T-helper 17 cell (primary cell): ENCODE measurements at places on chromosomes 2 and 18.

GRCh38 chr2:143732076-143732475 is 602.9 kb downstream of the ARHGAP15 start:
- DNase-seq: no peak

DNA sequence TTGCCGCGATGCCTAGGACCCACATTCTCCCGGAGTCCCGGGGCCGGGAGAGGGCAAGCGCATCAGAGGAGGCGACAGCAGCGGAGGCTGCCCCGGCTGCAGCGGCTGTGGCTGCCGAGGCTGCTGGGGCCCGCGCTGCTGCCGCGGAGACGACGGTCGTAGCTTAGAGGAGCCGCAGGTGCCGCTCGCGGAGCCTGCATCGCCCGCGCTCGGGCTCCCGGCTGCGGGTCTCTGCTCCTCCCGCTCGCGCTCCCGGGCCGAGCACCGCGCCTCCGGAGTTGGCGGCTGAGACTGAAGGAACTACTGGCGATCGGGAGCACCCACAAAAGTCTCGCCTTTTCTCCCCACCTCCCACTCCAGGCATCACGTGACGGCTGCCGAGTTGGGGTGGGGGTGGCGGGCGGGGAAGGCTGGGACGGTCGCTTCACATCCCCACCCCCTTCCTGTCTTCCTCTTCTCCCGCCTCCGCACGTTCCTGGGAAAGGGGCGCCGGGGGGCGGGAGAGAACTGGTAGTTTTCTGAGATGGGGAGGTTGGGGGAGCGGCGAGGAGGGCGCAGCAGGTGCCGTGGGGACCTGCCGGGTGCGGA is at the start of gene LYPD1:
TSS of gene LYPD1 (minus strand) at position 298 of the 588 bp plus-strand sequence. CDS start at position 25, 273 bp downstream.
- DNase-seq: no peak

DNA sequence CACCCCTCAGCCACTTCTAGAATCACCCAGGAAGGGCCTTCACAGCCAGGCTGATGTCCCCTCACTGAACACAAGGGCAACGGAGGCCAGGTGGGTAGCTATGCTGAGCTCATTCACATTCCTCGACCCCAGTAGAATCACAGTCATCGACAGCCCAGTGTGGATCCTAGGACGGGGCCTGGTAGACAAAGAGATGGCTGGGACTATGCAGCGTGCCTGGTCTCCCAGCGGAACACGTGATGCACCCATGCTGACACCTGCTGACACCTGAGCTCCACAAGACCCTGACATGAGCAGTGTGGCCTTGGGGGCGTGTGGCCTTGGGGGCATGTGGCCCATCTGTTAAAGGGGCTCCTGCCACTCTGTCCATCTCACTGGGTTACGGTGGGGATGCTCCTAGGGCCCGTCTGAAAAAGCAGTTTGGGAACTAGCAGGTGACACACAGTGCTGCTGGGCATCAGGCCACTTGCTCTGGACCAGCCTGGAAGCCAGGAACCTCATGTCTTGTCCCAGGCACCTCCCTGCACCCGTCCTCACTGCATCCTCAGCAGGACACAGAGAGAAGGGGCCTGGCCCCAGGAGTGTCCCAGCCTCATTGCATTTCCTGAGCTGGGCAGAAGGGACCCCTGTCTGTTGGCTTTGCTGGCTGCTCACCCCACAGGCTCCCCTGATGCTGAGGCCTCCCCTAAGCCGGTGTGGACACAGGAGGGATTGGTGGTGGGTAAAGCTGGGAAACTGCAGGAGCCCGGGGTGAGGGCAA is 9.7 kb downstream of the ECEL1 start:
- no peak for DNase-seq

GRCh38 chr2:233122541-233122940 is 62.4 kb downstream of the INPP5D start:
- no peak for DNase-seq

DNA sequence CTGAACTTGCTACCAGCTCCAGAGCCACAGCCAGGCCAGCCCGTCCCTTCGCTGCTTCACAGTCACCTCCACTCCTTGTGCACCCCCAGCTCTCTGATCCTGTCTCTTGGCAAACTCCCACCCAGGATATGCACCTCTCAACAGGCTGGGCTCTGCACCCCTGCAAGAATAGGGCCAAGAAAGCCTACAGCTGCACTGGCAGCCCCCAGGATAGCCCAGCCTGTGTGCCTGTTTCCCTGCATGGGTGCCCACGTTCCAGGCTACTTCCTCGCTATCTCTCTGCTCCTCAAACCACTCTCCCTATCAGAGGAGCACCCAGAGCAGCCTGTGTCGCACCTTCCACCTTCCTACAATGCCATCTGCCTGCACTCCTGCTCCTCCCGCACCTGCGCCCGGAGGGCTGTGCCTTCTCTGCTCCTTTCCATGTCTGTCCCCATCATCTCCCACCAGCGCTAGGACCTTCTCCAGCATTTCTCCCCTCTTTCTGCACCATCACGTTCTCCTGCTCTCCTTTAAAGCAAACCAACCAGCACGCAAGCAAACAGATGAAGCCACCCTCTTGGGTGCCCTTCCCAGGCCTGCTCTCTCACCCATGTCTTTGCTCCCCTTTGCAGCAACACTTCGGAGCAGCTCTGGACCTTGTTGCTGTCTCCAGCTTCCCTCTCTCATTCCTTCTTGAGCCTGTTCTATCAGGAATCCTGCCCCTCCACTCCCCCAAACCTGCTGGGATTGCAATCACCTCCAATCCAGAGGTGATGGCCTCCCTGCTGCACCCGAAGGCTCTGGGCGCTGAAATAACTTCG is 313.2 kb upstream of the HS6ST1 start:
- DNase-seq: no peak

- no peak for DNase-seq
These were observed 397.9 kb upstream of the RGPD4 start for GRCh38 chr2:107428781-107429180.

DNA sequence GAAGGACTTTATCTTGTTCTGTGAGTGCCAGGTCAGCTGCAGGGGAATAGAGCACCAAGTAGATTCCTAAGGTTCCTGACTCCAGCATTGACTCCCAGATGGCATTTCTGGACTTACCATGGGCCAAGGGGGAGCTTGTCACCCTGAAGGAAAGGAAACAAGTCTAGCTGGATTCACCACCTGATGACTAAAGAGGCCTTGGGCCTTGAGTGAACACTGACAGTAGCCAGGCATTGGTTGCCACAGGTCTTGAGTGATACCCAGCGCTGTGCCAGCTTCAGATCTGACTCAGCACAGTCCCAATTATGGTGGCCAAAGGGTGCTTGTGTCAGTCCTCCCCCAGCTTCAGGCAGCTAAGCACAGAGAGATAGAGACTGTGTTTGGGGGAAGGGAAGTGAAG is 40.1 kb upstream of the CAPN13 start:
- DNase-seq: no peak
